ENCODE measurements at places on chromosomes 11 and 22.

DNA sequence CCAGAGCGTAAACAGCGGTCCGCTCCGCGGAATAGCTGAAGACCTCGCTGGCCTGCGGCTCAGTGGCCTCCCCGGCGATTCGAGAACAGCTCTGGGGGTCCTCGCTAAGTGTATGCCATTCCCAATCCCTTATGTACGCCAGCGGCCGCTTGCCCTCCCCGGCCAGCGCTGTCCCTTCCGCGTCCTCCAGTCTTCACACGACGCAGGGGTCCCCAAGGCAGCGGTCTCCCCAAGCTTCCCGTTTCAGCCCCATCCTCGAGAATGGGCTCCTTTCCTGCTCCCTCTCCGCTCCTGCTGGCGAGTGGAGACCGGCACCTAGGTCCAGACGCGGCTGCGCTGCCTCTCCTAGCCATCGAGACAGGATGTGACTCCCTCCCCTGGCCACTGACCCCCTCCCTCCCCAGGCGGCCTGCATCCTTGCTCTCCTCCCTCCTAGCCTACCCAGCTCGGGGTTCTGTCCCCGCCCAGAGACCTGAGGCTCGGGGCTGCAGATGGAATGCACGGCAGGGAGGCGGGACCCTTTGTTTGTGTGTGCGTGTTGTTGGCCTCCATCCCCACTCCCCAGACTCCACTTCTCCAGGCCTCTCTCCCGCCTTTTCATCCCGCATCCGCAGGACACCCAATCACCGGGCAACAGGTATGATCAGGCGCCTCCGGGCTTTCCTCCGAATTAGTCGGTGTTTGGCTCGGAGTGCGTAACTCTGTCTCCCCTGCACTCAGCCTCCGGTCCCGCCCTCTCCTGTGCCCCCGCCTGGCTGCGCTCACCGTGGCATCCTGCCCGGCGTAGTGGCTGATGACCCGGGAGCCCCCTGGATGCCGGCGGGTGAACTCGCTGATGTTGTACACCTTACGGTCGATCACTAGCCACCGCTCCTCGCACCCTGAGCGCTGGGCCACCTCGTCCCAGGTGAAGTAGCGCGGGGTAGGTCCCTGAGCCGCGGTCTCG, 740 bp downstream of the FADS1 start:
- no peak for DNase-seq

DNA sequence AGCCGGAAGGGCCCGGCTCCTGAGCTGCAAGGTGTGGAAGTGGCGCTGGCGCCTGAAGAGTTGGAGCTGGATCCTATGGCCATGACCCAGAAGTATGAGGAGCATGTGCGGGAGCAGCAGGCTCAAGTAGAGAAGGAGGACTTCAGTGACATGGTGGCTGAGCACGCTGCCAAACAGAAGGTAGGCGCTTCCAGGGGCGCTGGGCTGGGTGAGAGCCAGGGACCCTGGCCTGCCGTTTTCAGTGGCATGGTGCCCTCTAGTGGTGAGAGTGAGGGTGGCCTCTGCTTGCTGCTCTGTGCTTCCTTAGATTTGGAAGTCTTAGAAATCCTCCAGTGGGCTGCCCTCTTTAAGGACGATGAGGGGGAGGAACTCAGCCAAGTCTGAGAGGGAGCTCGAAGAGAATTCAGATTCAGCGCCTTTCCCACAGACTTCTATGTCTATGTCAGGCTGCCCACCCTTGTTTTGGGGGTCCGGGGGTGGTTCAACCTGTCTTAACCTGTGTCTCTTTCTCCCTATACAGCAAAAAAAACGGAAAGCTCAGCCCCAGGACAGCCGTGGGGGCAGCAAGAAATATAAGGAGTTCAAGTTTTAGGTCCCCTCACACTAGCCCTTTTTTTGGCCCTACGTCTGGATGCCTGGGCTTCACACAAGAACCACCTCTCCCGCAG, 1.8 kb upstream of the PACS1 start:
- no peak for DNase-seq

DNA sequence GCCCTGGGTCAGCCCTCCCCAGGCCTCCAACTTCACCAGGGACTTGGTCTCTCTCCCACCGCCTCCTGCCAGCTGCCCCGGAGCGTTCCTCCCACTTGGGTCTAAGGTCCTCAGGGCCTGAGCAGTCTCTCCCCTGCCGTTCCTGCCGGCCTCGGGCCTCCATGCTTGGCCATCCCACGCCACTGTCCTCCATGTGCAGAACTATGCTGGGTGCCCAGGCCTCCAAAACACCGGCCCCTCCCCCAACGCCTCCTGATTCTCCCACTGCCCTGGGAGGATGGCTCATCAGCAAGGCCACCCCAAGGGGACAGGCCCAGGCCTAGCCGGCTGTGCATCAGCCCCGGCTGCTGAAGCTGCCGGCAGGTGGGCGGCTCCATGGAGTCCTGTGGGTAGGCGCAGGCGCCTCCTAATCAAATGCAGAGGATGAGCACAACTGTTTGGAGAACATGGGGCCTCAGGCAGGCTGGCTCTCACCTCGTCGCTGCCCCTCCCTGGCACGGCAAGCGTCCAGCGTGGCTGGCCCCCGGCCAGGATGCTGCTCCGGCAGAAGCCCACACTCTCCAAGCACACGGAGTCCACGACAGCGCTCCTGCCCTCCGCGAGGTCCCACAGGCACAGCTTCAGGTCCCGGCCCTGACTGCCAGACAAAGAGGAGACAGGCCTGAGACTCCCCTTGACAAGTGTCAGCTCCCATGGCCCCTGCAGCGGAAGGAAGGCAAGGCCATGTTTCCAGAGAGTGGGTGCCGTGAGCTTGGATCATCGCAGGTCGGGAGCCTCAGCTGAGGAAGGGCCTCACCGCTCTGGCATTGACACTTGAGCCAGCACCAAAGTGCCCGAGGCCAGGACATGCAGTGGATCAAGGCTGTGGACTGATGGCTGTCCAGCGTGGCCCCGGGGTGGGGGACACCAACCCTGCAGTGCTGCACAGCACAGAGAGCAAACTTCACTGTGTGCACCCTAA, 42.6 kb downstream of the GNB1L start:
- DNase-seq, result no peak

GRCh38 chr11:47514825-47515647, 37.9 kb downstream of the CELF1 start:
- no peak for DNase-seq

- no peak for DNase-seq
Measured at GRCh38 chr11:110097459-110098012, 4.3 kb downstream of the ZC3H12C start.

Data from cortex of kidney (tissue), 1 donor.